ENCODE measurements at places on chromosomes 3 and 15.

DNA sequence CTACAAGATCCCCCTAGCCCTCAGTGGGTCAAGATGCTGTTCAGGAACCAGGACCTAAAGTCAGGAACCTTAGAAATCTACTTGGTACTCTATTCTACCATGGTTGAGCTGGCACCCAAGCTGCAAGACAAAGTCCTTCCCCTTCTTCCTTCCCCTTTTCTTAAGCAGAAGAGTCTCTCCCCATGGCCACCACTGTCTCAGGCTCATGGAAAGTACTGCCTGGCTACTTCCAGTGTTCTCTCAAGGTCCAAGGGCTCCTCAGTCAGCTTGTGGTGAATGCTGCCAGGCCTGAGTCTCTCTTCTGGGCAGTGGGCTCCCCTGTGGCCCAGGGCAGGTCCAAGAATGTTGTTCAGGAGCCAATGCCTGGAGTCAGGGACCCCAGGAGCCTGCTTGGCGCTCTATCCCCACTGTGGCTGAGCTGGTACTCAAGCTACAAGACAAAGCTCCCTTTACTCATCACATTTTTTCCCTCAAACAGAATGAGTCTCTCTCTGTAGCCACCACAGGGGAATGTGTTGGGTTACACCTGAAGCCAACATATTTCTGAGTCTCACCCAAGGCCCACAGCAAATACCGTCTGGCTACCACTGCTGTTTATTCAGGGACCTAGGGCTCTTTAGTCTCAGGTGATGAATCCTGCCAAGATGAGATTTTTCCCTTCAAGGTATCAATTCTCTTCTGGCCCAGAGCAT is 18.1 kb upstream of the SLC27A2 start:
- no peak for DNase-seq

- no peak for DNase-seq
Measured at GRCh38 chr3:46957092-46957820, 19.3 kb downstream of the CCDC12 start.

GRCh38 chr15:61116825-61117224 is 112.3 kb downstream of the RORA start:
- DNase-seq = no peak

DNA sequence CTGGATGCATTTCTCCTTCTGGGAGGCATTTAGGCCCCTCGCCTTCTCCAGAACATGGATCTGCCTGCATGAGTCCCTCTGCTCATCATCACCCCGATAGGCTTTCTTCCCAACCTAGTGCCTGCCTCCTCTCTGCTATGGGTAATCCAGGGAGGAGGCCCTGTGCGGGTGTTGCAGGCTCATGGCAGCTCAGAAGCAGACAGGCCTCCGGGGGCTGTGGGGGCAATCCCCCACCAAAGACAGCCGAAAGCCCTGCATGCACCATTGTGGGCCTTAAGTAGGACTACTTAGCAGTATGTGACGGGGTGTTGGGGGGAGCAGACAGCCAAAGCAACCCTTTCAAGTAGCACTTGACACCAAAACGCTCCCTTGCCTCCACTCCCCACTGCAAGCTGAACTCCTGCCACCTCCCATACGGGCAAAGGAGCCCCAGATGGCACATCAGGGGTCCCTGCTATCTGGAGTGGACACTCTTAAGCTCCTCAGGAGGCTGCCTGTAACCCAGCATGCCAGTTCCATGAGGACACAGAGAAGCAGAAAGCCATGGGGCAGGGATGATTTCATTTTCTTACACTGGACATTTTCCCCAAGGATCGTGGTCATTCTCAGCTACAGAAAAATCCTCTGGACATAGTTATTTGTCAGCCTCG is 98.8 kb upstream of the HACD2 start:
- DNase-seq = no peak
